ENCODE measurements at places on chromosomes 12 and 14. TPM values are rescaled to one million over a fixed set of nuclear protein-coding genes. Genes with fewer than 3 reads are reported as not detected.

DNA sequence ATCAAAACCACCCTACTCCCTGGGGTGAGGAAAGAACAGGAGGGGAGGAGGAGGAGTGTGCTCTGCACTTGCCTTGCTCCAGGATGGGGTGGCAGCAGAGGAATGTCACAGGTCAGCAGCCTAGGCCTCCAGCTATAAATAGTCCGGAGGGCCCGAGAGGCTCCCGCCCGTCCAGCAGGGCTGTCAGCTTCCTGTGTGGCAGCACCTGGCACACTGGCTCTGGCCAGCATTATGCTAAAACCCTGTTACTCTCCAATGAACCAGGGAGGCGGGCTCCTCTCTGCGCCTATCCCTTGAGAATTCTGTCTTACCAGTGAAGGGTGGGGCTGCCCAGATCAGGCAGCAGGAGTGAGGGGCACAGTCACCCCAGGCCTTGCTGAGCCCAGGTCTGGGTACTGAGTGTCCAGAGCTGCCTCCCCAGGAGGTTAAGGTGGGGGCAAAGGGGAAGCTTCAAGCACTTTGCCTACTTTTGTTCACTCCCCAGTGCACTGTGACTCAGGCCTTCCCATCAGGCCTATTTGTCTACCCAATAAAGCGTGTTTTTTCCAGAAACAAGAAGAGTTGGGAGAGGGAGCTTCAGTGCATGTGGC lies 1.2 kb upstream of the COX14 start:
- H3K4me1 ChIP-seq = peaks cover 23% of the 10 kb centered on the region
- no peaks in the 10 kb centered on the region for H3K27me3 ChIP-seq
- DNase-seq = no peak
- H3K36me3 ChIP-seq = peaks cover 16% of the 10 kb centered on the region

DNA sequence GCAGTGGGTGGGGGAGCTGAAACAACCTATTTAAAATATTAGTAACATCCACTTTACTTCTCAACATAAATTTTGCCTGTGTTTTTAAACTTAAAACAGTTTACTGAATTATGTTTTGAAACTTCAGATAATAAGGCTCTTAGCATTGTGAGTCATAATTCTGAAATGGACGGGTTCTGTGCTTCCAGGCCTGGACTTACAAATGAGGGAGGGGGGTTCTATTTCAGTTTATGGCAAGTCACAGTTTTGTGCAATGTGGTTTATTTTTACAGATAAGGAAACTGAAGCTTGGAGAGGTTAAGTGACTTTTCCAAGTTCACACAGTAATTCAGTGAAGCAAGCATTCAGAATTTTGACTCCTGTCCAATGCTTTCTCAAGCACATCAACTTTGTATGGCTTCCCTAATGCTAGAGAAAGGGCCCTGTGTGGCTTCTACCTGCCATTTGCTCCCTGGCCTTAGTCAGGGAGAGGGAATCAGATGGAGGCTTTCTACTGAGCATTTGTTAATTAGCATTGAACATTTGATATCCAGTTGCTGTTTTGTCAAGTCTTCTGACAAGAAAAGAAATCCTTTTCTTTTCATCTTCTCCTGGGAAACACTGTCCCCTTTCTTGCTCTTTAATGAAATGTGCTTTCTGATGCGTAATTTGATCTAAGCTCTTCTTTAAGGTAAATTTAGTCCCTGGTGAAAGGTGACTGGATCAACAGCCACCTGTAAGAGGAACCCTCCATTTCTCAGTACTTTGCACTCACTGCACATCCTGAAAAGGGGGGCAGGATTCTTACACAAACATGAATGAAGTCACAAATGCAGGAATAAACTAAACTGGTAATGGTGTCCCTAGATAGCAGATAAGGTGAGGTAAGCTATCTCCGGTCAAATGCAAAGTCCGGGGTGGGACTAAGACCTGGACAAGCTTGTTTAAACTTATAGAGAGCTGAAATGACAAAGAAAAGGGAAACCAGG lies 2.5 kb upstream of the SALL2 start:
- no peak for DNase-seq
- H3K27ac ChIP-seq = no peak overlapping the region
- no peak overlapping the region for H3K4me3 ChIP-seq
- peaks cover 22% of the 10 kb centered on the region for H3K27me3 ChIP-seq
- no peaks in the 10 kb centered on the region for H3K36me3 ChIP-seq
- peaks cover 13% of the 10 kb centered on the region for H3K4me1 ChIP-seq

DNA sequence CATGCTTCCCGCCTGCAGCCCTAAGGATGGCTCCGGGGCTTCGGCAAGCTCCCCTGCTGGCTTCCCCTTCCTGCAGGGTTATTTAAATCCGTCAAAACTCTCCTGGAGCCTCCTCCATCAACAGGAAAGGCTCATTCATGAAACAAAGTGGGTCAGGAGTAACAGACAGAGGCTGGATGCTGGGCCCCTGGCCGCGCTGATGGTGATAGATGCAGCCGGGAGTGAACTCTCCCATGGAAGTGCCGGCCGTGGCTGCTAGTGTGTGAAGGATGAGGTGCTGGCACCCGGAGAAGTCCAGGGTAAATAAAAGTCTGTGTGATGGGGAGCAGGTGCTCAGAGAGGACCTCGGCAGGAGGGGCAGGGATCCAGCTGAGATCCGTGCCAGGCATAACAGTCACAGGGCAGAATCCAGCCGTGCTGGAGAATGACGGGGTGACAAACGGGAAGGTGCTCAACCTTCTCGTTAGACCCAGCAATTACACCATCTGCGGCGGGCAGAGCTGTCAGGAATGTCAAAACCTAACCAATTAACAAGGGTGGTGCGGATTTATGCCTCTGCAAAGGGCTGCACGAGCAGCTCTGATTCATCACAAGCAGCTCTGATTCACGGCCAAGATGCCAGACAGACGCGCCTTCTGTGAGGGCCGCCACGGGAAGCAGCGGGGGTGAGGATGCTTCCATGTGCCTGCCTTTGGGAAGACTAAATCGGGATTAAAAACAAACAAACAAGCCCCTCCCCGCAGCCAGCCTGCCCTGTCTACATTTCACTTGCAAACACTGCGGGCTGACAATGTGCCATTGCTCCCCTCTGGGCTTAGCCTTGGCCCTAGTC lies 55.6 kb downstream of the SYNE3 start:
- no peaks in the 10 kb centered on the region for H3K27me3 ChIP-seq
- H3K4me3 ChIP-seq = no peak overlapping the region
- H3K36me3 ChIP-seq = peaks cover 32% of the 10 kb centered on the region
- H3K4me1 ChIP-seq = peaks cover 28% of the 10 kb centered on the region

GRCh38 chr12:115078990-115079389 lies 395.0 kb upstream of the TBX3 start:
- H3K27ac ChIP-seq = no peak overlapping the region
- no peaks in the 10 kb centered on the region for H3K27me3 ChIP-seq
- H3K4me3 ChIP-seq = no peak overlapping the region
- no peak for DNase-seq
- H3K36me3 ChIP-seq = no peaks in the 10 kb centered on the region

DNA sequence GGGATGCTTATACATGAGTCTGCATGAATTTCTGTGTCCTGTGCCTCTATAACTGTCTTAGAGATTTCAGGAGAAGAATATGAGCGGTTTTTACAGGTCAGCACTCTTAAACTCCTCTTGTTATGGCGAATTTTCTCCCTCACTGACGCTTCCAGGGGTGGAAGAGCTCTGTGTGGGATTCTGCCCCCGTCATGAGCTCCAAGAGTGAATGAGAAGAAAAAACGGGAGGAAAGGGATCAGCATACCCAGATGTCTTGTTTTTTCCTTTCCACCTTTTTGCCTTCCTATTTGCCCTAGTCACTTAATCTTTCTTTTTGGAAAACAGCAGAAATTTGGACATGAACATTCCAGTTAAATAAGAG lies 651 bp downstream of the PFKM start:
- no peak for DNase-seq
- H3K36me3 ChIP-seq = peaks cover 11% of the 10 kb centered on the region
- peak overlapping the region; percentile 96 for H3K4me3 ChIP-seq
- H3K4me1 ChIP-seq = peaks cover 20% of the 10 kb centered on the region
- H3K27ac ChIP-seq = no peak overlapping the region

GRCh38 chr12:3935078-3935477 lies 61.9 kb upstream of the PARP11 start:
- H3K36me3 ChIP-seq = no peaks in the 10 kb centered on the region
- DNase-seq = no peak
- peaks cover under 1% of the 10 kb centered on the region for H3K27me3 ChIP-seq
- H3K4me3 ChIP-seq = peak overlapping the region; percentile 59

DNA sequence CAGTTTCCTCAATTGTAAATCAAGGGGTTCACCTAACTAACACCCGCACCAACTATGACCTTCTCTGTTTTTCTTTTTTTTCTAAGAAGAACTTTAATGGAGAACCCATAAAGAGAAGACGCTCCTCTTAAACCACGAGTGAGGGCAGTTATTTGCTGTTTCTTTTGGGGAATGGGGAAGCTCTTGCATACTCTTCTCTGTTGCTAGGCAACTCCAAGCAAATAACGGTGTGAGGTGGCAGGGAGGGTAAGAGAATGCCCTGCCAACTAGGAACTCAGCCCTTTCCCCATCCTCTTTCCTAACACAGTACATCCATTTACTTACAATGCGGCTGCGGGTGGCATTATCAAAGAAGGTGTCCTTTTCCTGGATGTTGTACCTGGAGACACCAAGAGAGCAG lies 114.9 kb downstream of the ANO2 start:
- H3K4me3 ChIP-seq = no peak overlapping the region
- no peaks in the 10 kb centered on the region for H3K27me3 ChIP-seq
- no peak for DNase-seq
- no peak overlapping the region for H3K27ac ChIP-seq
- H3K4me1 ChIP-seq = no peaks in the 10 kb centered on the region

DNA sequence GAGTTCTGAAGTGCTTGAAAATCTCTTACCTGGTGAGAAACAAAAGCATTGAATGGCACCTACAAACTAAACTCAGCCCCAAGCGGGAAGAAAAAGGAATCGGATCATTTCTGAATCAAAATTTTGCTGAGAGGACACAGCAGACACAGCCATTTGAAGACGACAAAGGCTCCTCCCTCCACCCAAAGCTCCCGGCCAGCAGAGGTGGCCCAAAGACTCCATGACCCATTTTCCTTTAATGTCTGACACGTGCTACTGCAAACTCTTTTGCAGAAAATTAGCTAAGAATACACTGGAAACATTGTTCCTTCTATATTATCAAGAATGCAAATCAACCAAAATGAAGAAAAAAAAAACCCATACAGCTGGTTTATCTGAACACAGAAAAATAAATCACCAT lies 85.9 kb upstream of the FOXN3 start:
- H3K4me1 ChIP-seq = peaks cover 28% of the 10 kb centered on the region
- no peaks in the 10 kb centered on the region for H3K27me3 ChIP-seq
- H3K4me3 ChIP-seq = no peak overlapping the region
- no peak overlapping the region for H3K27ac ChIP-seq
- DNase-seq = no peak
- H3K36me3 ChIP-seq = peaks cover 32% of the 10 kb centered on the region

DNA sequence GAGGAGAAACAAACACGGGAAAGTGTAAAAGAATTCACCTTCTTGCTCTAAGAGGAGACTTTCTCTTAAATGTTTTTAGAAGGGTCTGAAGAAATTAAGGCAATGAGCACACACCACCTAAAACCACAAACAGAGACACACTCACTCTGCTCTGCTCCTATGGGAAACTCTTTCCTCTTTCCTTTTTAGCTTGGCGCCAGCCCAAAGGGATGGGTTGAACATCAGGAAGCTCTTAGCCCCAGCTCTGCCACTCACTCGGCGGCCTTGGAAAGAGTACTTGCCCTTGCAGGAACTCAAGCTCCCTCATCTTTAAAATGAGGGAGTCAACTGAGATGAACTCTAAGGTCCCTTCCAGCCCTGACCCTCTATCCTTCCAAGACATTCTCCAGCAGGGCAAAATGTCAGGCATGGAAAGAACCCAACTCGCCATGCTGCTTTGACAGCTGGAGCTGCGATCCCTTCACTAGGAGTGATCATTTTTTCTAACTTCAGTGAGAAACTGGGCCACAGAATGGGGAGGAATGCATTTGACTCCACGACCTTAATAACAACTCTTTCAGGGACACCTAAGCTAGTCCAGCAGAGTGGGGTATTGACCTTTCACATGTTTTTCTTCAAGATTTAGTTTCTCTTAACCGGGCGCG lies 980 bp upstream of the RNASE8 start:
- peaks cover 14% of the 10 kb centered on the region for H3K27me3 ChIP-seq
- H3K27ac ChIP-seq = no peak overlapping the region
- H3K4me3 ChIP-seq = no peak overlapping the region
- H3K36me3 ChIP-seq = no peaks in the 10 kb centered on the region
- no peaks in the 10 kb centered on the region for H3K4me1 ChIP-seq

DNA sequence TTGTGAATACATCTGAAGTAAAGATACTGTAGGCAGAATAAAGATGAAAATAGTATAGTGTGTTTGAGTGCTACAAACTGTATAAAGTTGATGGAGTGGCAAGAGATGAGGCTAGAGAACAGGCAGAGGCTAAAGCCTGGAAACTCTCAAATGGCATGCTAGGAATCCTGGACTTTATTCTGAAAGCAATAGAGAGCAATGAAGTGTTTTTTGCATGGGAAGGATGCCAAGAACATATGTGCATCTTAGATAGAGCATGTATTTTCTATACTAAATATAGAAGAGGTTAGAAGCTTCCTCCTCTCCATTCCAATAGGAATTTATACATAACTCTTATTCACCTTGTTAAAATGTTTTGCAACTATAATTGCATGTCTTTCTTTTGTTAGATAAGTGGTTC lies 86.3 kb upstream of the TMTC2 start:
- no peak overlapping the region for H3K4me3 ChIP-seq
- H3K27ac ChIP-seq = no peak overlapping the region
- no peaks in the 10 kb centered on the region for H3K27me3 ChIP-seq
- H3K4me1 ChIP-seq = no peaks in the 10 kb centered on the region
- H3K36me3 ChIP-seq = no peaks in the 10 kb centered on the region

- H3K4me1 ChIP-seq = peaks cover 8% of the 10 kb centered on the region
- H3K4me3 ChIP-seq = no peak overlapping the region
- H3K27me3 ChIP-seq = peaks cover 23% of the 10 kb centered on the region
- H3K36me3 ChIP-seq = no peaks in the 10 kb centered on the region
- no peak for DNase-seq
- no peak overlapping the region for H3K27ac ChIP-seq
These were observed 4.2 kb downstream of the TAMALIN start for GRCh38 chr12:52010692-52011601.

DNA sequence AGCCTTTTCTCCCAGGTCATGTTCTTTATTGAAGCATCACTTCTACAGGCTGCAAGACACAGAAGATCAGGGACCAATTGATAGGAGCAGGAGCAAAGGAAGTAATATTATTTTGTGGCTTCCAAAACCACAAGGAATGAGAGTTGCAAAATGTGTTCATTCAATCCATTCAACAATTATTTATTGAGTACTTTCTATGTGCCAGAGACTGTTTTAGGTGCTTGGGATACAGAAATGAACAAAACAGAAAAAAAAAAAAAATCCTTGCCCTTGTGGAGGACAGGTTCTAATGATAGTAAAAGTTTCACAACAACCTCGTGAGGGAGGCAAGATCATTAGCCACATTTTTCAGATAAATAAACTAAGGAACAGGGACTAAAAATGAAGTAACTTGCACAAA lies 20.1 kb upstream of the DACT1 start:
- DNase-seq = no peak

The CIROP gene
- total RNA-seq = not detected

The MYF6 gene
- not detected for total RNA-seq

The SMIM41 gene
- 0.16 TPM for total RNA-seq

The B3GNT4 gene
- total RNA-seq = 1.0 TPM

The LRP1-AS gene
- total RNA-seq = not detected

Measured in activated T-helper 2 cell treated with anti-CD3 and anti-CD28 coated beads, Interferon-gamma antibody, Interleukin-2, Interleukin-4, amounts not matched to agents 10 μg/mL and 5 μg/mL and 100 μg/mL, durations not matched to agents 14 hours and 24 hours and 36 hours (primary cell).